ENCODE measurements at places on chromosomes 11 and 22.

DNA sequence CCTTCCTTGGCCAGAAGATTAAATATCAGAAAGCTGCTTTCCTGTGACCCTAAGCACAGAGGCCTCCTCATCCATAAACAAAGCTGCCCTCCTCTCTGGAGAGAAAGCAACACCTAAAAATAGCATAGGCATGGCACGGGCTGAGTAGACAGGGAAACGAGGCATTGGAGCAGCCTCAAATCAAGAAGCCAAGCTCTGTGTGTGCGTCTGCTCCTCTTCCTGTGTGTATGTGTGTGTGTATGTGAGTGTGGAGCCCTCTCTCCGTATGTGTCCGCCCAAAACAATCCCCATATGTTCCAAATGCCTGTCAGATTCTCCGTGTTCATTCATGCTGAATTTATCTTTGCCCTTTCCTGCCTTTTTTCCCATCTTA is 24.0 kb downstream of the KCNJ5 start:
- no peak for DNase-seq

- no peak for DNase-seq
Observed at GRCh38 chr22:18973264-18974031, 37.4 kb upstream of the PRODH start.

DNA sequence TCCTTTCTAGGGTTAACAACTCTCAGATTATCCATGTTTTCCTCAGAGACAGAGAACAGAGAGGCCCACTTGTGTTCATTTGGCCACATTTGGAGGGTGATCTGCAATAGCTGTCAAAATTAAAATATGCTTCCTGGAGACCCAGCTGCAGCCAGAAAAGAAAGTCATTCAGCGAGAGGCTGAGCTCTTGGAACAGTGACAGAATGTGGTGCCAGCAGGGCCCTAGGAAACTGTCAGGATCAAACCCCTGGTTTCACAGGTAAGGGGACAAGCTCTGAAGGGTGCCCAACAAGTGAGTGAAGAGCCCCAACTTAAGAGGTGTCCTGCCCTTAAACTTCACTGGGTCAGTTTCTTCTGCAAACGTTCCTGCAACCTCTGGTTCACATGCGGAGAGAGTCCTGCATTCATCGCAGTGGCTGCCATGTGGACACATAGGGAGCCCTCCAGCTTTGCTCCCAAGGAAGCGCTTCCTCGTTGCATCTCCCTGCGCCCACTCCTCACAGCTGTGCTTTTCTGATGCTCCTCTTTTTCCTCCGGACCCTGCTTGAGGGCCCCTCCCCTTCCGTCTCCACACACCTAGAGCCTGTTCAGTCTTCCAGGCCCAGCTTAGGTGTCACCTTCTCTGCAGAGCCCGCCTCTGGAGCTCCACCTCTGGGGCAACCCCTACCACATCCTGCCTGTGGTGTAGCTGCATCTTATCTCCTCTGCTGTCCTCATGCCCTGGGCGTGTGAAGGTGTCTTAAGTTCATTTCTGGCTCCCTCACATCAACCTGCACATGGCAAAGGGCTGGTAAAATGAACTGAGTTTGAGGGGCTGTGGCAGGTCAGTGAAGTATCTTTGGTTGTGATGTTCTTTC is 3.9 kb downstream of the UCP3 start:
- no peak for DNase-seq

DNA sequence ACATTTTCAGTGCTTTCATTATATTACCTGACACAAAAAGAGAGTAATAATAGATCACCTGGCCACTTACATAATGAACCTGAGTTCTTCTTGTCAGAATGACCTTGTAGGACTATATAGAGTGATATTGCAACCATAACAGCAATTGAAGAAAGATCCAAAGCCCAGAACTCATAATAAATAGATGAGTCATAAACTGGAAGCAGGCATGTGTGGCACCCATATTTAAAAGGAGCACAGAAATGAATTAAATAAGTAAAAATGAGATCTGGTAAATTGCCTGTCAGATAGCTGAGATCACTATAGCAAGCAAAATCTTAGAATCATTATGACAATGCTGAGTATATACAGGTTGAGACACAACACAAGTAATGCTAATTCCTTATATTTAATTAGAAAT is 331.8 kb downstream of the AASDHPPT start:
- no peak for DNase-seq

DNA sequence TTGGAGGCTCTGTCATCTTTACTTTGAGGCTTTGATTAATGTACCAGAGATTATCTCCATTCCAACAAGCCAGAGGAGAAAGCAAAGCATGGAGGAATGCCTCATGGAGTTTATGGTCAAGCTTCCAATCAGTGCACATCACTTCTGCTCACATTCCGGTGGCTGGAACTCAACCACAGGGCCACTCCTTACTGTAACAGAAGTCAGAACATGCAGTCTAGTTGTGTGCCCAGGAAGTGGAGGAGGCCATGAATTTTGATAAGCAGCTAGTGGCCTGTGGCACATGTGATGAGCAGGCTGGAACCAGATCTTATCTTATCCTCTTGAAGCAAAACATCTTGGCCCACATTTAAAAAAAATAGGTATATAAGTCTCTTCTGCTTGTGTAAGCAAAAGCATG is 258.9 kb upstream of the ARHGAP20 start:
- DNase-seq: no peak

- DNase-seq: no peak
Observed at GRCh38 chr22:48715511-48715910, 1112.2 kb downstream of the BRD1 start.

DNA sequence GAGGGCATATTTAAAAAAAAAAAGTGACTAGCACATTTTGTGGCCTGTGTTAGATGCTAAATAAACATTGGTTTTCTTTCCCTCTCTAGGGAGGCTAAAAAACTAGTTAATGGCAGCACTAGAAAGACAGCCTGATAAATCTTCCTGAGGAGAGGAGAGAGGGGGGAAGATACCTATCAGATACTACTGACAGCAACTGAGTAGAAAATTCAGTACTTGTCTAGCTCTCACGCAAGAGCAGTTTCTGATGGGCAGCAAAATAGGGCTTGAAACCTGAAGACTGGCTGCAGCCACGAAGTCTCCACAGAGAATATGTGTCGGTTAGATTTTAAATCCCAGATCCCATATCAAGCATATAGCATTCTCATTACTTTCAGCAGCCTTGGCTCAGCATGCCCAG is 388.2 kb downstream of the KCNA4 start:
- DNase-seq: no peak

GRCh38 chr22:39308614-39309363 is 10.6 kb downstream of the RPL3 start:
- DNase-seq: peak; percentile 72

DNA sequence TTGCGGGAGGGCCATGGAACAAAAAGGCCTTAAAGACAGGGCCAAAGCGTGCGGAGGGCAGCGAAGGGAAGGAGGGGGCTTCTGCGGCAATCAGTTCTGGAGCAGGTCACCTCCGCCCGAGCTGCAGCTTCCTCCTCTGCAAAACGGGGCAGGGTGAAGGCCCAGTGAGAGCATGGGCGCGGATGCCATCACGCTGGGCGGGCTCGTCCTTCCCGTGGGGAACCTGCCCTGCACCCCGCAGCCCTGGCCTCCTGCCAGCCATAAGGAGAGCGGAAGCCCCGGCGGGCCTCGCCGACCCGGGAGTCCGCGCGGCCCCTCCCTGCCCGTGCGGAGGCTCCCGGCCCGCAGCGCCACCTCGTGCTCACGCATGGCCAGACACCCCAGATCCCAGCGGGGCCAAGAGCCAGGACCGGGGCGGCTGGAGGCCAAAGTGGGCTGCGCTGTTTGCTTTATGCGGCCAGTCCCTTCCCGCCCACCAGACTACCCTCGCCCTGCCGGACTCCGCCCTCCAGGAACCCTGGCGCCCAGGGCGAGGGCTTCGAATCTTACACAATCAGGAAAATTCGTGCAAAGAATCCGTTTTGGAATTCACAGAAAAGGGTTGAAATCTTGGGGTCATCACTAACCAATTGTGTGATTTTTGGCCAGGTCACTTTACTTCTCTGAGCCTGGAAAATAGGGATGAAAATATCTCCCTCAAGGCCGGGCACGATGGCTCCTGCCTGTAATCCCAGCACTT is 16.1 kb downstream of the TSKU start:
- peak; percentile 62 for DNase-seq

DNA sequence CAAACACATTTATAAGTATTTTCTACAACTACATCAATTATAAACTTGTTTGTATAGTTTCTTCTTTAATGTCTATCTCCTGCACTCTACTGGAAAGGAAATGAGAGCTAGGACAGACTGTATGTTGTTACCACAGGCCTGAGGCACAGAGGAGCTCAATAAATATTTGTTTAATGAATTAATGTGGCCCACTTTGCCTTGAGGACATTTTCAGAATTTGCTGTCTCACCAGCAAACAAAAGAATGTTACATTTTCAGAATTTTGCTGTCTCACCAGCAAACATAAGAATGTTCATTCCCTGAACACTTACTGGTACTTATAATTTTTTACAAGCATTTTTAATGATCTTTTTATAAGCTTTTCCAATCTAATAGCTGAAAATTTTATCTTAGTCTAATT is 41.9 kb upstream of the WNT7B start:
- no peak for DNase-seq
